MV-4-11 (cell line): ENCODE measurements at places on chromosomes 1 and 21.
A peak's percentile ranks its signal among the peaks of the same experiment; 100 is the strongest.

DNA sequence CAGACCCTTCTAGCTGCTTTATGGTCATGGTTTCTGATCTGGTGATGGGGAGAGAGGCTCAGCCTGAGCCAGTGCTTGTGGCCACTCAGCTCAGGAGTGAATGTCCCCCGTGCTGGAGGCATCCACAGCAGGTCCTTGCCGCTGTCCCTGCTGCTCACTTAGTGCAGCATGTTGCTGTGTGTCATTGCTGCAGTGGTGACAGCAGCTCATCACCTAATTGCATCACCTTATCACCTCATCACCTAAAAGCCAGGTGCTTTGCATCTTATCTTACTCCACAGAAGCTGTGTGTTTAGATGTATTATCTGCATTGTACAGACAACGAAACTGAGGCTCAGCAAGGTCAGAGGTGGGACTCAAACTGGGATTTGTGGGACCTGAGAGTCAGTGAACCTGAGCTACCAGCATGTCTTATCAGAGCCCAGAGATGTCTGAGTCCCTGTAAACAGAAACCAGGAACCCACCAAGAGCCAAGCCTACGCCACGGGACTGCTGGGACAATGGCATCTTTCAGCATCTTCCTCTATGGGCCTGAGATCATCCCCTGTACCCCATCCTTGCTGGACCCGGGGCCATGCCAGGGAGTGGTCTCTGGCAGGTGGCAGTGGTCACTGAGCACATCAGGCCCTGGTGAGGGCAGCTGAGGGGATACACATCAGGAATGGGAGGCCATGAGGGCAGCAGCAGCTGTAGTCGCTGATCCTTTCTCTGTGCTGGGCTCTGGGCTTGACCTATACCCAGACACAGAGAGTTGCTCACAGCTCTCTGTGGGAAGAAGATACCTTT lies 6.5 kb downstream of the PODN start:
- DNase-seq, result no peak

DNA sequence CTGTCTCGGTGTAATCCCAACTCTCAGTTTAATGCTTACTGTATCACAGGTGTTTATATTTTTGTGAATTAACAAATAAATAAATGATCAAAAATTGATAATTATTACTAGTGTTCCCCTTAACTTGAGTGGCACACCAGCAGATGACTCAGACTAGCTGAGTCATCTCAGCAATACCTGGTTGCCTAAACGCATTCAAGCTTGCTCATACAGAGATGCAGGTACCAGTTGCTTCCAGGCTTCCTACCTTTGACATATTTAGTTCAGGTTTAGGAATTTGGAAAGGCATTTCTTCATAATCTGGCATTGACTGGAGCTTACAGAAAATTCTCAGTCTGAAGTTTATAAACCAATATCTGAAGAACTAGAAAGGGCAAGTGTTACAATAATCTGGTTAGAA lies 78.9 kb upstream of the LMO4 start:
- no peak for DNase-seq

DNA sequence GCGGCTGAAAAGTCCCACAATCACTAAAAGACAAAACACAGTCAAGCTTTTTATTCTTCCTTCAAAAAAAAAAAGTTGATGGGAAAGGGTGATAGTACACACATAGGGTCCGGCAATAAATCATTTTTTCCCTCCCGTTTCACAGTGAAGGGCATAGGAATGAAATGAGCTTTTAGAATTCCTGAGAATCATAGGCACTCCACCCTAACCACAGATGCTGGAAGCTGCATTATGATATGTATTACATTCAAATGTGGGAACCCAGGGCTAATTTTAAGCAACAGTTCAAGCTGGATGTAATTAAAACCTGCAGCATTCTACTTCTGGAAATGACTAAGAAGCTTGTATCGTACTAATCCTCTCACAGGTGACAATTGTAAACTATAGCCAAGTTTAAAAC lies 75.7 kb upstream of the KCNJ15 start:
- no peak for DNase-seq

DNA sequence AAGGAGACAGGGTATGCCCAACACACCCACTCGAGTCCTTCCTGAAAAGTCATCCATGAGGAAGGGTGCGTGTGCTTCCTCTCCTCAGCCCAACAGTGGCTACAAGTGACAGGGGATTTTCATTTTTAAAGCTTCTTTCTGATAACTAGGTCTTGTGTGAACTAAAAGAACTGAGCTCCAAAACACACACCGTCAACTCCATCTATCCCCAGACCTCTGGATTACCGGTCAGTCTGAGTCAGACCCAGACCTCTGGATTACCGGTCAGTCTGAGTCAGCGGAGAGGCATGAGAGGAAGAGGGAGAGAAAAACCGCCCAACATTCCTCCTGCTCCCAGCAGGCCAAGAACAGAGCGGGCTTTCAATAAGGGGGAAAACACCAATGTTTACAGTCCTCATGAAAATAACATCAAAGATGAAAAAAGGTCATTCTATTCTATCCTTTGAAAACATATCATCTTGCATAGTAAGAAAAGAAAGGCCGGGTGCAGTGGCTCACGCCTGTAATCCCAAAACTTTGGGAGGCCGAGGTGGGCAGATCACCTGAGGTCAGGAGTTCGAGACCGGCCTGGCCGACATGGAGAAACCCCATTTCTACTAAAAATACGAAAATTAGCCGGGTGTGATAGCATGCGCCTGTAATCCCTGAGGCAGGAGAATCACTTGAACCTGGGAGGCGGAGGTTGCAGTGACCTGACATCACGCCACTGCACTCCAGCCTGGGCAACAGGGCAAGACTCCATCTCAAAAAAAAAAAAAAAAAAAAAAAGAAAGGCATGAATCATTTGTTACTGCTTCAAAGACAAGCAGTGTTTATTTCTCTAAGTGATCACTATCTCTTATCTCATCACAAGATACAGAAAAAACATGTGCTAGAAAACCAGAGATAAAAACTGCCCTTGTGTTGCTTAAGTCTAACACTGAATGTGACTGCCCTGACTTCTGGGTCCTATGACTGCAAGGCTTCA lies 3.4 kb downstream of the PTTG1IP start:
- DNase-seq, result peak; percentile 35

DNA sequence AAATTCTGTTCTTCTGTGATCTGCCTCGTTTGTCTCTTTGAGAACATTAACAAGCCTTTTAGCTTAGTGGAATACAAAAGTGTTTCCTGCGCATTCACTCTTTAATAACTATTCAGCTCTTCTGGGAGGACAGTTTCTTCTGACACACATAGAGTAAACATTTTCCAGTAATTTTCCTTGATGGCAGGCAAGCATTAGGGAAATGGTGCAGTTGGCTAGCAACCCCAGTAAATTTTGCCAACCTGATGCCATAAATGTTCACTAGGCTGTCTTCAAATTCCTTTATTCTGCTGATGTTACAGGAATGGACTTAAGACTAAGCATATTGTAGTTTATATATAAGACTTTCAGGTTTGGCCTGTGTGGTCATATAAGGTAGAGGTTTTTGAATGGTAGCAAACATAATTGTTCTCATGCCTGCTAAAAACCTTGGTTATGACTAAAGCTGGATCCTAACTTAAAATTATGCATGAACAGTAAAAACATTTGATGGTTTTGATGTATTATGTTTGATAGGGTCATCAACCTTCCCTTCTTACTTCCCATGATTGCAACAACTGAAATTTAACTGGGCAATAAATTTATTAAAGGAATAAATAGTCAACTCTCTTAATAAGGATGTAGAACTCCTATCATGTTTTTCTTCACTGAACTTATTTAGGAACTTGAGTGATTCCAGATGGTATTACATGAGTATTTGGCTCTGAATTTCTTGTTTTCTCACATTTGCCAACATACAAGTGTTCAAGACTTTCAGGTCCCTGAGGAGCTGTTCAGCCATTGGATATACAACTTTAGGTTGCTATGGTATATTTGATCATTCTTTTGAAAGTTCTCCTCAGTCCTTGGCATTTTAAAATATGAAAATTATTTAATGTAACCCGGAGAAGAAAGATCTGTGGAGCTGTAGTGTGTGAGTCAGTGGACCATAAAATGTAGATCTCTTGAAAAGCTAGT lies 223.4 kb downstream of the FMN2 start:
- DNase-seq, result no peak

- no peak for DNase-seq
Measured at GRCh38 chr1:54510715-54511270, 37.2 kb upstream of the ACOT11 start.

- no peak for DNase-seq
Measured at GRCh38 chr1:7584157-7584556, 186.9 kb upstream of the VAMP3 start.

DNA sequence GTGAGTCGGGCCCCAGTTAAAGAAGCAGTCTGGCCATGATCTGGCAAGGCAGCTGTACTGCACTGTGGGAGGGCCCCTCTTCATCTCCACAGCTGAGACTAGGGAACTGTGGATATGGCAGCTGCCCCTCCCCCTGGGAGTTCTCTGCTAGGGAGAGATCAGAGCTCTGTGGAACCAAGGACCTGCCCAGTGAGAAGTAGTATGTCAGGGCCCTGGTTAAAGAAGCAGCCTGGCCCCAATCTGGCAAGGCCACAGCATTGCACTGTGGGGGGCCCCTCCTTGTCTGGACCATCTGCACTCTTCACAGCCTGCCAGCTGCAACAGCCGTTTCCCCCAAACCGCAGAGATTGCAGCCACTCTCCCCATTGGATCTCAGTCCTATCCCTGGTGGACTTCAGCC lies 208.5 kb downstream of the DNAH14 start:
- DNase-seq, result peak; percentile 4

DNA sequence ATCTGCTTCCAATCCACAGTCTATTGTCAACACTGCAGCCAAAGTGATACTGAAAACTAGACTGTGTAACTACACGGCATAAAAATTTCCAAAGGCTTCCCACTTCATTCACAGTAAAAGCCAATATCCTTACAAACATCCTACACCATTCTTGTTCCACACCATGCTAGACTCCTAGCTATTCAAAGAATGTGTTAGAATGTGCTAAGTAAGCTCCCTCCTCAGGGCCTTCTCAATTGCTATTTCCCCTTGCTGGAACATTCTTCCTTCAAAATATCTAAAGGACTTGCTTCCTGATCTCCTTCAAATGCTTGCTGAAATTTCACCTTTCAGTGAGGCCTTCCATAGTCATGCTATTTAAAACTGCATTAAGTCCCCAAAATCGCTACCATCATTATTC lies 228.1 kb downstream of the AKT3 start:
- DNase-seq, result no peak

- DNase-seq, result no peak
Measured at GRCh38 chr1:82337635-82338034, 536.9 kb downstream of the ADGRL2 start.

DNA sequence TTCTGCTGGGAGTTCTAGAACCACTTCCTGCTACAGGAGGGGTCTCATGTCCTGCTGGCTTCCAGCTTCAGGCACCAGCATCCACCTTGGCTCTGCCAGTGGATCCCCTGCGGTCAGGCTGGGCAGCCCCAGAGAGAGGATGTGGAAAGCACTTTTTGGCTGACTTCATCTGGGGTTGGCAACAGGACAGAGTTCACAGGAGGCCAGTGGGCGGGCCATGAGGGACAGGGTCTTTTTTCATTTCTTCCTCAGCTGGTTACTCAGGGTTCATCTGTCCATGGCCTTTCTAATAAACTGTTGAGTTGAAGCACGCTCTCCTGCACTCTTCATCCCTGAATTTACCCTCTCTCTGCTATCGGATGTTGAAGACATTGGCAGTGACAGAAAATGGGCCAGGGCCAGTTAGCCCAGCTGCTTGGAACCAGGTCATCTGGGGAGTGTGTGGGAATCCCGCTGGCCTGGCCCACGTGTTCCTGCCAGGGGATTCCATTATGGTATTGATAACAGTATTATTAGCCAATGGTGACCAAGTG lies 45.2 kb downstream of the RPS6KA1 start:
- DNase-seq, result peak; percentile 61

DNA sequence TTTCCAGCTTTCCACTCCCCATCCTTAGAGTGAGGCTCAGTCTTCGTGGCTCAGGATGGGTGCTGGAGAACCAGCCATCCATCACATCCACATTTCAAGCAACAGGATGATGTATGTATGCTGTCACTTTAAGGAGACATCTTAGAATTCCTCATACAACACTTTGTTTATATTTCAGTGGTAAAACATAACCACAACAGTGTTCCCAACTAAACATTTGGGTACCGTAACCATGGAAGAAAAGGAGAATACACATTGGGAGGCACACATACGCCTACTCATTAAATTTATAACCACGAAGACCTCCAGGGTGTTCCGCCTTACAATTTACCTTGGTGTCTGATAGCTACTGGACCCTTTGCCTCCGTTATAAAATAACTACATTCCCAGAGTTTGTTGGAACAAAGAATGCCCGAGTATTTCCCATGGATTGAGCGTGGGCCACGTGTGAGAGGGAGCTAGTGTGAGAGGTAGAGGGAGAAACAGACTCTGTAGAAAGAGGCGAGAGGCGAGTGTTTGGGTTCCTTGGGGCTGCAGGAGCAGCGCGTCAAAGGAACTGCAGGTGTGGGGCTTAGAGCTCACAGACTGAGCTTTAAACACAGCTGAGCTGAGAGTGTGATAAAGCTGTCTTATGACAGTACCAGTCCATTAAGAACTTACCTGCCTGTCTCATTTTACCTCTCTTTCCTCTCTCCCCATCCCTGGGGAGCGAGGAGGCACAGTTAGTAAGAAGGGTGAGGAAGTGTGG lies 111.5 kb upstream of the USP24 start:
- DNase-seq, result no peak

GRCh38 chr1:112522621-112523020 lies 13.9 kb downstream of the WNT2B start:
- peak; percentile 92 for DNase-seq

- no peak for DNase-seq
Measured at GRCh38 chr1:1157914-1158710, 15.6 kb upstream of the TTLL10 start.

DNA sequence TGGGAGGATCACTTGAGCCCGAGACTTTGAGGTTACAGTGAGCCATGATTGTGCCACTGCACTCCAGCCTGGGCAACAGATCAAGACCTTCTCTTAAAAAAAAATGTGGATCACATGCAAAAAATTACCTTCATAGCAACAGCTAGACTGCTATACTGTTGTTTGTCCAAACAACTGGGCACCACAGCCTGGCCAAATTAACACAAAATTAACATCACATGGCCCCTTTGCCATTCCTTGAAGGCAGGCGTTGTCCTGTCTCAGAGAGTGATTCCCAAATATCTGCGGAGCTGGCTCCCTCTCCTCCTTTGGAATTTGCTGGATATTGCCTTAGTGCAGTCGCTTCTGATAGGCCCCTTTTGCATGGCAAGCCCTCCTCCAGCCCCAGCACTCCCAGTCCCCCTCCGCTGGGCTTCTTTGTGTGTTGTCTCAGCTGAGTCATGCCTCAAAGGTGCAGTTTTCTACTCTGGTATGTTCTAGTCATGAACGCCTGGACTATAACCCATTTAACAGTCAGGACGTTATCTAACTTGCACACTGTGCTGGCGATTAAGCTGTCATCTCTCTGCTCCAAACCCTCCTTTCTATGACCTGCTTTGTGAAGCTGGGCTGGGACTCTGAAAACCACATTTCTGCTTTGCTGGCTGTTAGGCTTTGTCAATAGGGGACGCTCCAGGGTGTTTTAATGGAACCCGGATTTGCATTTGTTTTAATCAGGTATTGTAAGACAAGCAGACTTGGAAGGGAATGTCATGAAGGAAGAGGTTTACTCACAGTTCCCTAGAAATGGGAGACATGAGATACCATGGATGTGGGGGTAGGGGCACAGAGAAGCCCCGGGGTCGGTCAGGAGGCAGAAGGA lies 20.1 kb upstream of the HPCAL4 start:
- DNase-seq, result no peak

GRCh38 chr1:228299211-228299610 lies 91.4 kb downstream of the OBSCN start:
- DNase-seq, result no peak

GRCh38 chr21:29376556-29376955 lies 77.8 kb downstream of the BACH1 start:
- peak; percentile 64 for DNase-seq
